ENCODE measurements at places on chromosomes 4 and X. TPM values are rescaled to one million over a fixed set of nuclear protein-coding genes. Genes with fewer than 3 reads are reported as not detected.
A peak's percentile ranks its signal among the peaks of the same experiment; 100 is the strongest.

Gene PORCN
- 14.2 TPM for total RNA-seq

DNA sequence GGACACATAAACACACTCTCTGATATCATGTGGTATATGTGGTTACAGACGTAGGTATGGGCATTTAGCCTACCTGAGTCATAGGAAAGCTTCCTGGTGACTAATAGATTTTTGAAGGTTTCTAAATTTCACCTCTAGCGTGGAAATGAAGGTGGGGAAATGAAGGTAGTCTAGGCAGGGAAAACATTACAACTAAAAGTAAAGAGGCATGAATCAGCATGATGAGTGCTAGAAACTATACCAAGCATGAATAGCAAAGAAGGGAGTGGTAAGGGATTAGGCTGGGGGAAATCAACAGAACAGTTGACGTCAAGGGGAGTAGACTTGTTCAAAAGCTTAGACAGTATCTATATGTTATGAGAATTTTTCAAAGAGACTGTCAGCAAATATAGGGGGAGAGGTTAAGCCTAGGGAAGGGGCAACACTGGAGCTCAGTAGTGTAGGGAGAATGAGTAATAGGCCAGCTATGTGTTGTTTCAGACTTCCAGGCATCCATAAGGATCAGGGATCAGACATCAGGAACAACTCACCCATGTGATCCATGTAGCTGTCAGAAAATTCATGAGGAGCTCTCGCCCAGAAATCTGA is 279.3 kb upstream of the DIPK2B start:
- no peak overlapping the region for H3K4me3 ChIP-seq
- H3K27ac ChIP-seq = no peak overlapping the region
- no peaks in the 10 kb centered on the region for H3K27me3 ChIP-seq
- DNase-seq = no peak
- H3K4me1 ChIP-seq = no peaks in the 10 kb centered on the region

DNA sequence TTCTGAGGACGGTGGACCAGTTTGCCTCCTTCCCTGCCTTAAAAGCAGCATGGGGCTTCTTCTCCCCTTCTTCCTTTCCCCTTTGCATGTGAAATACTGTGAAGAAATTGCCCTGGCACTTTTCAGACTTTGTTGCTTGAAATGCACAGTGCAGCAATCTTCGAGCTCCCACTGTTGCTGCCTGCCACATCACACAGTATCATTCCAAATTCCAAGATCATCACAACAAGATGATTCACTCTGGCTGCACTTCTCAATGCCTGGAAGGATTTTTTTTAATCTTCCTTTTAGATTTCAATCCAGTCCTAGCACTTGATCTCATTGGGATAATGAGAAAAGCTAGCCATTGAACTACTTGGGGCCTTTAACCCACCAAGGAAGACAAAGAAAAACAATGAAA is 255.3 kb downstream of the RAPGEF2 start:
- H3K27ac ChIP-seq = no peak overlapping the region
- no peak for DNase-seq
- no peaks in the 10 kb centered on the region for H3K27me3 ChIP-seq
- H3K4me3 ChIP-seq = no peak overlapping the region
- H3K4me1 ChIP-seq = peaks cover 7% of the 10 kb centered on the region

- no peak for DNase-seq
- no peaks in the 10 kb centered on the region for H3K4me1 ChIP-seq
- no peak overlapping the region for H3K27ac ChIP-seq
- H3K4me3 ChIP-seq = no peak overlapping the region
- no peaks in the 10 kb centered on the region for H3K36me3 ChIP-seq
Observed at GRCh38 chr4:24433515-24434214, 150.7 kb downstream of the DHX15 start.

GRCh38 chr4:145186729-145187128 is 6.3 kb upstream of the OTUD4 start:
- no peak overlapping the region for H3K27ac ChIP-seq
- H3K4me1 ChIP-seq = peaks cover 4% of the 10 kb centered on the region
- H3K36me3 ChIP-seq = no peaks in the 10 kb centered on the region

Gene XAGE3
- total RNA-seq = not detected

GRCh38 chrX:118545510-118545909 is 49.9 kb downstream of the DOCK11 start:
- no peak overlapping the region for H3K4me3 ChIP-seq
- H3K27ac ChIP-seq = no peak overlapping the region
- peaks cover 3% of the 10 kb centered on the region for H3K36me3 ChIP-seq
- H3K27me3 ChIP-seq = no peaks in the 10 kb centered on the region
- no peaks in the 10 kb centered on the region for H3K4me1 ChIP-seq

DNA sequence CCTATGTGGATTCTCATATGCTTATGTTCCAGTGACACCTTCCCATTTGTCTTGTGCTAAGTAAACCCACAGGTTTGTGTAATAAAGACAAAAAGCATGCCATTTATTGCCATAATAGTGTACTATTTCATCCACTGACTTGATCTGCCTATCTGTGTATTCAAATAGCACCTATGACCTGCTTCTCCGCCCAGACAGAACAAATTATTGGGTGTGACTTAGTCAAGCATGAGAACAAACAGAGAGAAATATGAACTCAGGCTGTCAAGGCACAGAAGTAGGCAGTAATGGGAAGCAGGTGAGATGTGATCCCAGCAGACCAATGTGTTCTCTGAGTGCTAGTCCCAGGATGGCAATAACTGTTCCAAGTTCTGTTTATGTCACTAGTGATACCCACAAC is 25.4 kb downstream of the ELOVL6 start:
- peaks cover 9% of the 10 kb centered on the region for H3K4me1 ChIP-seq
- no peak overlapping the region for H3K27ac ChIP-seq
- no peaks in the 10 kb centered on the region for H3K27me3 ChIP-seq
- H3K36me3 ChIP-seq = peaks cover 27% of the 10 kb centered on the region
- H3K4me3 ChIP-seq = no peak overlapping the region
- no peak for DNase-seq

DNA sequence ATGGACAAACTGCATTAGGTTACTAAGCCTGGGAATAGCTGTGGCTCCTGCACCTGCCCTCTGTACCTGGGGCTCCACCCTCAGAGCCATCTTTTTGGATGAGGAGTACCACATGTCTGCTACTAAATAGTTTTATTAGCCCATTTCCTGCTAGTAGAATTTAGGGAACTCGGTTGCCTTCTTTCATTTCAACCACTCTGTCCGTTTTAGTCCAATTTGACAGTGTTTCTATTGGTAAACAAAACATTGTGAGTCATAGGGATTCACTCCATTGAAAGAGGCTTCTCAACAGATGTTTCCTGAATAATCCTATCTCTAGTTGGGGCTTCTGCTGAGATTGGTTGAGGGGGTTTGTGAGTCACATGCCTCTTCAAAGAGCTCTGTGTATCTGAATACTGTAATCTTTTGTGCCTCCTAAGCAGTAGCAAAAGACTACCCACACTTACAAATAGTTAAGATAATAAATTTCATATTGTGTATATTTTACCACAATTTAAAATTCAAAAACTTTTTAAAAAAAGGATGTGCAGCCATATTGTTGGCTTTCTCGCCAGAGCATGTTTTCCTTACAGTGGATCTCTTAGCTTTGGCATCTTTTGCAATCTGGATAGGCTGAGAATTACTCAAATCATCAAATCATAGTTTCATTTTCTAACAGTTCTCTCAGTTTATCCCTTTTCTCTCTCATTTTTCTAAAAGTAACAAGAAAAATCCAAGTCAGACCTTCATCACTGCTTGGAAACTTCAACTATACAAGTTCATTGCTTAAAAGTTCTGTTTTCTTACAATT is 9.9 kb downstream of the FAM200B start:
- DNase-seq = no peak
- peaks cover 20% of the 10 kb centered on the region for H3K4me1 ChIP-seq
- no peak overlapping the region for H3K4me3 ChIP-seq
- H3K36me3 ChIP-seq = peaks cover 4% of the 10 kb centered on the region

DNA sequence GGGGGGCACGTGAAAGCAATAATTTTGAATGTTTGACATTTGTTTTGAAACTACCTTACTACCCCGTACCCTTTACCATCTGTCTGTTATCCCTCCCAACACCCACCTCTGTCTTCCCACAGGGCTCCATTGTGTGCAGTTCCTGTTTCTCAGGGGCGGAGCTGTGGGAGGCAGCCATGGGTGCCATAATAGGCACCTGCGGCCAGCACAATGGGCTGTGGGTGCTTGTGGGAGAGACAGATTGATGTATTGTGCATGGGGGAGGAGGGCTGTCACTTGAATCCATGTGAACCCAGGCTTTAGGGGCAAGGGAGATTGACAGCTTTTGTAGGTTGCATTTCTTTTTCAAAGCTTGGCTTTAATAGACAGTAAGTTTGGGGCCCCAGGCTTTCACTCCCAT is 122.6 kb upstream of the CXorf66 start:
- H3K27me3 ChIP-seq = peaks cover 24% of the 10 kb centered on the region
- peak overlapping the region; percentile 15 for H3K27ac ChIP-seq

DNA sequence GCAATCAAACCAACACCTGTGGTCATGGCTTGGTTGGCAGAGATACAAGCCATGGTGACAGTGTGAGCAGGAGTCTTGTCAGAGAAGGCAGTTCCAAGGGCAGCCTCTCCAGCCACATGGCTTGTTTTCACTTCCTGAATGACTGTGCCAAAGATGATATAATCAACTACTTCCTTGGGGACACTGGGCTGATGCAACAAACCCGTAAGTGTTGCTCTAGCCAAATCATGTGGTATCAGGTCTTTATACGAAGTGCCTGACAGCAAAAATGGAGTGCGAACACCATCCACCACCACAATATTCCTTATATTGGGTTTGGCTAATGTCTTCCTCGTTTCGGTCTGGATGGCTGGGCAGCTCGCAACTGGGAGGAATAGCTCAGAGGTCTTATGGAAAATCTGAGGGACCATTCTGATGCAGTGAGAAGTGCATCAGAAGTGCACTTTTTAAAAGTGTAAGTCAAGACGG is 922.0 kb downstream of the NLGN4X start:
- no peak for DNase-seq
- H3K4me3 ChIP-seq = no peak overlapping the region
- no peak overlapping the region for H3K27ac ChIP-seq
- H3K4me1 ChIP-seq = peaks cover 6% of the 10 kb centered on the region
- H3K36me3 ChIP-seq = no peaks in the 10 kb centered on the region

Gene PABPC4L
- total RNA-seq = 4.3 TPM

Gene PPP2R2C
- total RNA-seq = 0.35 TPM

DNA sequence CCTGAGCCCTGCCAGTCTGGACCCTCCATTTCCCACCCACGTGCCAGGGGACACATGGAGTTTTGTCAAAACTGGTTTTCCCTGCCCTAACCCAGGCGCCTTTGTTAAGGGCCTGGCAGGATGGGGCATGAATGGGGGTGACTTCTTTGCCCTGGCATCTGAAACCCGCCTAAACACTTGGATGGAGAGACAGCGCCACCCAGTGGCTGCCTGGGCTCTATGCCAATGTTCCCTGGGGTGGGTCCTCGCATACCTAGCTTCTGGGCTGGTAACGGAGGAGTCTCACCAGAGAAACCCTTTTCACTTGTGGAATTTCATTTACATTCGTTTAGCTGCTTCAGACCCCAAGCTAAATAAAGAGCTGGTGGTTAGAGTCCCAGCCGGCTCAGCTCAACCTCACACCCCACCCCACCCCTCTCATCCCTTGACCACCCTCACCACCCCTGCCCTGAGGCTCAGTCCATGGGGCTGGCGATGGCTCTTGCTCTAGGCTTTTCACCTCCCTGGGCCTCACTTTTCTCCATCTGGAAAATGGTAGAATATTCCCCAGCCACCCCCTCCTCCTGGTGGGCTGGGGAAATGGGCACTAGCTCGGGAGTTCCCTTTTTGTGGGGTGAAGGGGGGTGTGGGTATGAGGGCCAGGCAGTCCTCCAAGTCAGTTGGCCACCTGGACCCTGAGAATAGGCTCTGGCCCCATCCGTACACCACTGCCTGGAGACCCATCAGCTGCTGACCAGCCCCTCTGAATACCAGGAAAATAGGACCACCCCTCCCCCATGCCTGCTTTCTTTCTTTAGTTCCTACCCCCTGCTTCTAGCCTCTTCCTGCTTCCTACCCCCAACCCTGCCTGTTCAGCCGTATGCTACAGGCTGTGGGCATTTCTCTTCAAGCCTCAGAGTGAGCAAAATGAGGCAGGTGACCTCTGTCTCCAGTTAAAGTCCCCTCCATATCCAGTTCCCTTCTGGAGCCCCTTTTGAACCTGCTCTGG is 57.1 kb upstream of the PJA1 start:
- H3K27me3 ChIP-seq = no peaks in the 10 kb centered on the region
- no peak overlapping the region for H3K27ac ChIP-seq
- peak; percentile 76 for DNase-seq
- H3K4me3 ChIP-seq = peak overlapping the region; percentile 56
- peaks cover 12% of the 10 kb centered on the region for H3K4me1 ChIP-seq
- H3K36me3 ChIP-seq = no peaks in the 10 kb centered on the region

- peaks cover 1% of the 10 kb centered on the region for H3K36me3 ChIP-seq
- H3K4me3 ChIP-seq = no peak overlapping the region
- H3K4me1 ChIP-seq = no peaks in the 10 kb centered on the region
Observed at GRCh38 chrX:42219231-42219630, 295.9 kb upstream of the CASK start.

DNA sequence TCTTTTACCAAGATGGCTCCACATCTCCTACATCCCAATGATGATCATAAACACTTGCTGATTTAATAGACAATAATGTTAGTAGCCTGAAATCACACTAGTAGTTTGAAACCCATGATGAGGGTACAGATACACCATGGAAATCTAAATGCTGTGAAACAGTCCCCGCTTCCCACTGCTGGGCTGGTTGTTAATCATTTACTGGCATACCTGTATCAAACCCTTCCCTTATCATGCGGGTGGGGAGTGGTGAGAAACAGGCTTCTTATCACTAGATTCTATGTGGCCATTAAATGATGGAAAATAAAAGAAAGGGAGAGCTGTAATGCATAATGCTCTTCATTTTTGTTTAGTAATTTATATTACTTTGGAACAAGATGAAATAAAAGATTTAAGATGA is 21.9 kb downstream of the MAOA start:
- H3K27ac ChIP-seq = no peak overlapping the region
- H3K27me3 ChIP-seq = no peaks in the 10 kb centered on the region
- DNase-seq = no peak
- peaks cover 15% of the 10 kb centered on the region for H3K4me1 ChIP-seq

GRCh38 chr4:108498925-108499324 is 121.5 kb upstream of the RPL34 start:
- DNase-seq = no peak
- peaks cover 9% of the 10 kb centered on the region for H3K36me3 ChIP-seq
- no peak overlapping the region for H3K4me3 ChIP-seq
- no peaks in the 10 kb centered on the region for H3K4me1 ChIP-seq
- no peak overlapping the region for H3K27ac ChIP-seq

Gene CHRNA9
- not detected for total RNA-seq

GRCh38 chrX:139025816-139026215 is 314.3 kb upstream of the FGF13 start:
- no peaks in the 10 kb centered on the region for H3K27me3 ChIP-seq
- H3K36me3 ChIP-seq = no peaks in the 10 kb centered on the region
- DNase-seq = no peak
- H3K4me3 ChIP-seq = no peak overlapping the region
- peaks cover 20% of the 10 kb centered on the region for H3K4me1 ChIP-seq
- no peak overlapping the region for H3K27ac ChIP-seq

Gene ABLIM2
- total RNA-seq = 3.8 TPM

- H3K27ac ChIP-seq = no peak overlapping the region
- no peak for DNase-seq
- H3K4me1 ChIP-seq = peaks cover 18% of the 10 kb centered on the region
Observed at GRCh38 chrX:123185721-123186120, 1.6 kb downstream of the GRIA3 start.

- H3K36me3 ChIP-seq = no peaks in the 10 kb centered on the region
- H3K27me3 ChIP-seq = peaks cover 10% of the 10 kb centered on the region
- H3K4me3 ChIP-seq = no peak overlapping the region
Observed at GRCh38 chrX:1207496-1208025, 4.9 kb downstream of the CRLF2 start.

Gene FDCSP
- total RNA-seq = not detected

Measured in neural crest cell (in vitro differentiated cells).